ENCODE measurements at places on chromosomes 11 and 22. TPM values are rescaled to one million over a fixed set of nuclear protein-coding genes. Genes with fewer than 3 reads are reported as not detected.
A peak's percentile ranks its signal among the peaks of the same experiment; 100 is the strongest.

GRCh38 chr11:64933213-64933934 lies 2.3 kb downstream of the GPHA2 start:
- peaks cover 5% of the 10 kb centered on the region for H3K4me1 ChIP-seq
- H3K27ac ChIP-seq, result no peak overlapping the region
- H3K36me3 ChIP-seq, result no peaks in the 10 kb centered on the region
- no peak overlapping the region for H3K4me3 ChIP-seq

DNA sequence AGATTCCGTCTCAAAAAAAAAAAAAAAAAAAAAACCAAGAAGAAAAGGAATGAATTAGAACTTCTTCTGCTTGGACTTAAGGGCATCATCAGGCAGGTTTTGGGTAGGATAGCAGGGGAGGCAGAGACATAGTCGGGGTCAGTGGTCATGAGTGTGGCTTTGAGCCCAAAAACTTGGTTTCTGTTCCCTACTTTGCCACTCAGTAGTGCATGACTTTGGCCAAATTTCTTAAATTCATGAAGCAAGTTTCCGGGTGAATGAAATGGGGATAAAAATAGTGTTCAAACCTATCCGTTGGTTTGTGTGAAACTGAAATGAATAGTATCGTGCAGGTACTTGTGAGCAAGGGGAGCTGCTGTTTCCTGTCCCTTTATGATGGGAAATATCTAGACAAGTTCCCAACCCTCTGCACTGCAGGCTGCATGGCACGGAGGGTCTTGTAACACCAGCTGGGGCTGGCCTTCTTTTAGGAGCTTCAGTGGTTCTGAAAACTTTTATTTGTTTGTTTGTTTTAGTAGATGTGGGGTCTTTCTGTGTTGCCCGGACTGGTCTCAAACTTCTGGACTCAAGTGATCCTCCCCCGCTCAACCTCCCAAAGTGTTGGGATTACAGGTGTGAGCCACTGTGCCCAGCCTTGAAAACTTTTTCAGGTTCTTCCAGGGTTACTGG lies 18.4 kb downstream of the NEAT1 start:
- no peak overlapping the region for H3K27ac ChIP-seq
- DNase-seq, result no peak
- no peak overlapping the region for H3K4me3 ChIP-seq
- H3K27me3 ChIP-seq, result no peaks in the 10 kb centered on the region

GRCh38 chr11:130918081-130918480 lies 1.8 kb upstream of the SNX19 start:
- H3K36me3 ChIP-seq, result no peaks in the 10 kb centered on the region
- H3K4me3 ChIP-seq, result no peak overlapping the region
- DNase-seq, result no peak
- peaks cover 7% of the 10 kb centered on the region for H3K4me1 ChIP-seq

GRCh38 chr11:67699521-67699920 lies 25.1 kb upstream of the ALDH3B2 start:
- no peaks in the 10 kb centered on the region for H3K36me3 ChIP-seq
- no peak overlapping the region for H3K27ac ChIP-seq
- H3K4me3 ChIP-seq, result no peak overlapping the region
- DNase-seq, result no peak
- H3K4me1 ChIP-seq, result no peaks in the 10 kb centered on the region

- no peaks in the 10 kb centered on the region for H3K4me1 ChIP-seq
- H3K27ac ChIP-seq, result no peak overlapping the region
- H3K36me3 ChIP-seq, result no peaks in the 10 kb centered on the region
- H3K27me3 ChIP-seq, result no peaks in the 10 kb centered on the region
- no peak for DNase-seq
- H3K4me3 ChIP-seq, result no peak overlapping the region
Measured at GRCh38 chr22:47548953-47549740, 786.7 kb downstream of the TBC1D22A start.

- no peaks in the 10 kb centered on the region for H3K36me3 ChIP-seq
- H3K27me3 ChIP-seq, result no peaks in the 10 kb centered on the region
- no peak overlapping the region for H3K4me3 ChIP-seq
- no peak for DNase-seq
- peaks cover 4% of the 10 kb centered on the region for H3K4me1 ChIP-seq
Measured at GRCh38 chr22:45317551-45318167, 7.9 kb downstream of the FAM118A start.

DNA sequence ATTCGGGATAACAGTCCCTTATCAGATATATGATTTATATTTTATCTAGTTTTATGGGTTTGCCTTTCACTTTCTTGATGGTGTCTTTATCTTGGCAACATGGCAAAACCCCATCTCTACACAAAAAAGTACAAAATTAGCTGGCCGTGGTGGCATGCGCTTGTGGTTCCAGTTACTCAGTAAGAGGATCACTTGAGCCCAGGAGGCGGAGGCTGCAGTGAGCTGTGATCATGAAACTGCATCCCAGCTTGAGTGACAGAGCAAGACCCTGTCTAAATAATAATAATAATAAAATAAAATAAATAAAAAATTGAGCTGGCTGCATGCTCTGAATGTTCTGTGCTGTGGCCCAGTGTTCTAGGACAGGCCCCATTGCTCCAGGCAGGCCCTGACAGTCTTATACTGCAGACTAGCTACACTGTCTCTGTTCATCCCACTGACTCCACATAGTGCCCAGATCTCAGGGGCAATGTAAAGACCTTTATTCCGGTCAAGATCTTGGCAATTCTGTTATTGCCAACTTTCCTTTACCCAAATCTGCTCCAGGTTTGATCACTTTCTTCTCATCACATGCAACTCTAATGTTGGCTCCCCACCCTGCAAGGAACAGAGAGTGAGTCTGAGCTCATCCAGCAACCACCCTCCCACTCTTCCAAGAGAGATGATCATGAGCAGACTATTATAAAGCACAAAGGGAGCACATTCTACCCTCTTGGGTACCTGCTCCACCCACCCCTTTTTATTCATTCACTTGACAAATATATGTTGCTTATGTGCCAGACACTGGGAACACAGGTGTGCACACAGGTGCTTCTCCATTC lies 8.8 kb downstream of the HSPA8 start:
- H3K27me3 ChIP-seq, result no peaks in the 10 kb centered on the region
- H3K36me3 ChIP-seq, result no peaks in the 10 kb centered on the region
- no peaks in the 10 kb centered on the region for H3K4me1 ChIP-seq
- no peak for DNase-seq

- no peak overlapping the region for H3K27ac ChIP-seq
- no peak for DNase-seq
- no peaks in the 10 kb centered on the region for H3K27me3 ChIP-seq
- H3K4me1 ChIP-seq, result no peaks in the 10 kb centered on the region
- no peak overlapping the region for H3K4me3 ChIP-seq
- H3K36me3 ChIP-seq, result no peaks in the 10 kb centered on the region
Measured at GRCh38 chr11:10076458-10077141, 217.4 kb downstream of the SBF2 start.

DNA sequence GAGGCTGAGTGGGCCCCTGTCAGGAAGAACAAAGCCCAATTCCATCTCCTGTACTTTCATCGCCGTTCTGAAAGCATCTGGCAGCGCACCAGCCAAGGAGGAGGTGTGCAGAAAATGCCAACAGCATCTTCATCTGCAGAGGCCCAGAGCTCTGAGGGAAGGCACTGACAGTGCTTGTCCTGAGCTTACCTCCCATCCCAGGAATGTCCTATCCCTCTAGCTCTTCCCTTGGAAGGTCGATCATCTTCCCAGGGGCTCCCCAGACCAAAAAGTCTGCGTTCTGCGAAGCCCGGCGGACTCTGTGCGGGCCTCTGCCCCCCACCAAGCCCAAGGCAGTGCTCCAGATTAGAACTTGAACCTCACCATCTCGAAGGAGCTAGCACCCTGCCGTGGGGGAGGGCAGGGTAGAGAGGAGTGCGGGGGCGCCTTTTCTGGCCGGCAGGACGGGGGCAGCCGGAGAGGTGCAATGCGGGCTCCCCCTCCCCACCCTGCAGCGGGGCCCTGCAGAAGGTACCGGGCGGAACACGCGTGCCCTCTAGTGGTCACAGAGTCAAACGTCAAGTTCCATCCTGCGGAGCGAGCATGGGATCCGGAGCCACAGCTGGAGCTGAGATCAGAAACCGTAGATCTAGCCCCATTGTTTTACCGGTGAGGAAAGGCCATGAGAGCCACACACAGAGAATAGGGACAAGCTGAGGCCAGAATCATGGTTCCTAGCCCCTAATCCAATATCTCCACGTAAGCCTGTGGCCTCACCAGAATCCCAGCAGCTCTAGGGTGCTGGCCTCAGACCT lies 5.0 kb downstream of the SCN2B start:
- no peaks in the 10 kb centered on the region for H3K36me3 ChIP-seq
- peak; percentile 74 for DNase-seq
- H3K4me3 ChIP-seq, result no peak overlapping the region

- no peaks in the 10 kb centered on the region for H3K36me3 ChIP-seq
- H3K4me3 ChIP-seq, result no peak overlapping the region
- DNase-seq, result no peak
- peaks cover 13% of the 10 kb centered on the region for H3K4me1 ChIP-seq
Measured at GRCh38 chr11:95989076-95989605, 65.2 kb upstream of the MTMR2 start.

DNA sequence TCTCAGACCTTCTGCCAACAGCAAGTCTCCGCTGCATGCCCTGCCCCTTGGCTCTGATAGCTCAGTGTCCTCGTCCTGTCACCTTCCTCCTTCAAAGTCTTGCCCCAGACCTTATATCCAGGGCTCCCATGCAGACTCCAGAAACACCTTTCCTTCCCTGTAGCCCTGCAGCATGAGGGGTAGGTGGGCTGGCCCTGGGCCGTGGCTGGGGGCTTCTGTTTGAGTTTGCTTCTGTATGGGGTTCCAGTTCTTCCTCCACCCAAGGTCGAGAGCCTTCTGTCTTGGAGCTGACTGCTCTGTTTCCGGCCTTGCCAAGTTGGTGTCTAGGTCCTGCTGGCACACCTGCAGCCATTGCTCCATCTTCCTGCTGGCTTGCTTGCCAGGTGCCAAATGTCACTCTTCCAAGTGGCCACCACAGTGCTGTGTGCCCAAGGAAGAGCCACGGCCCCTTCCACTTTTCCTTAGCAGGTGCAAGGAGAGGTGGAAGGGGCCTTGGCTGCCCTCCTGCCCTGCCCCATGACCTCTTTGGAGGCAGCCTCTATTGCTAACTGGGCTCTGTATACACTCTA lies 74.8 kb upstream of the NECTIN1 start:
- no peak for DNase-seq
- H3K27me3 ChIP-seq, result no peaks in the 10 kb centered on the region
- H3K36me3 ChIP-seq, result no peaks in the 10 kb centered on the region
- H3K27ac ChIP-seq, result no peak overlapping the region

DNA sequence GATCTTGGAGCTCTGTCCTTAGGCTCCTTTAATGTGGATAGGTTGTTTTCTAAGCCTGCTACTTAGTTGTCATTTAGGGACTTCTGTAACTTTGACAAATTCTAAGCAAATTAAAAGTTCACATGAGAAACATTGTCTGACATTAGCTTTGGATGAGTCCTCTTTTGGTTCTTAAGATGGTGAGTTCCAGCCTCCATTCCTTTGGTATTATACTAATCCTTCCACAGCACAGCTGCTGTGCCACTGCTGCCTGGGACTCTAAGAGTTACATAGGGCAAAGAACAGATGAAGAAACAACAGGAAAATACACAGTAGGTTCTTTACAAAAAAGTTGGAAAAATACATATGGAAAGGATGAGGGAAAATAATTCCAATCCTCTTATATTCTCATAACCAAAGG lies 25.3 kb upstream of the PIK3C2A start:
- no peak overlapping the region for H3K4me3 ChIP-seq
- H3K36me3 ChIP-seq, result no peaks in the 10 kb centered on the region
- H3K27ac ChIP-seq, result no peak overlapping the region

DNA sequence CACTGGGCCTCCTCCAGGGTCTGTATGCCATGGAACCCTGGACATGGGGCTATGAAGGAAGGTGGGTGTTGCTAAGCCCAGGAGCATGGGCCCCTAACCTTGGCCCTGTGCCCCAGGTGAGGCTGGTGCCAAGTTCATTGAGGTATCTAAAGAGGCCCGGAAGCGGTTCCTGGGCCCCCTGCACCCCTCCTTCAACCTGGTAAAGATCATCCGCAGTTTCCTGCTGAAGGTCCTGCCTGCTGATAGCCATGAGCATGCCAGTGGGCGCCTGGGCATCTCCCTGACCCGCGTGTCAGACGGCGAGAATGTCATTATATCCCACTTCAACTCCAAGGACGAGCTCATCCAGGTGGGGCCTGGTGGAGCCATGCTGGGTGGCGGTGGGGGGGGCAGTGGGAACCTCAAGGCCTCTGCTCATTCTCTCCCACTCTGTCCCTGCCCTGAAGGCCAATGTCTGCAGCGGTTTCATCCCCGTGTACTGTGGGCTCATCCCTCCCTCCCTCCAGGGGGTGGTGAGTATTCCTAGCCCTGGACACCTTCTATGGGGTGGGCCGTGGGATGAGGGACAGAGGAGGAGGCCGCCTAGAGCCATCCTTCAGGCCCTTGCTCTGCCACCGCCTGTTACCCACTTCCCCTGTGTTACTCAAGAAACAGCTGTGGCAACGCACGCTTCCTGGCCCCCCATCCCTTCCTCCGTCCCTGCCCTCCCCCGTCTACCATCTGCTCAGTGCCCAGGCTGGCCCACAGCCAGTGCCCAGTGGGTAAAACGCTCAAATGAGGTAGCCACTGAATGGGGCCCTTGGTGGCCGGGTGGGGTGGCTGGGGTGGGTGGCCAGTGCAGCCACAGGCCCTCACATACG lies 3.0 kb downstream of the PNPLA2 start:
- H3K27ac ChIP-seq, result no peak overlapping the region
- H3K36me3 ChIP-seq, result peaks cover 2% of the 10 kb centered on the region
- H3K4me3 ChIP-seq, result no peak overlapping the region
- DNase-seq, result peak; percentile 62
- H3K4me1 ChIP-seq, result peaks cover 14% of the 10 kb centered on the region
- no peaks in the 10 kb centered on the region for H3K27me3 ChIP-seq

DNA sequence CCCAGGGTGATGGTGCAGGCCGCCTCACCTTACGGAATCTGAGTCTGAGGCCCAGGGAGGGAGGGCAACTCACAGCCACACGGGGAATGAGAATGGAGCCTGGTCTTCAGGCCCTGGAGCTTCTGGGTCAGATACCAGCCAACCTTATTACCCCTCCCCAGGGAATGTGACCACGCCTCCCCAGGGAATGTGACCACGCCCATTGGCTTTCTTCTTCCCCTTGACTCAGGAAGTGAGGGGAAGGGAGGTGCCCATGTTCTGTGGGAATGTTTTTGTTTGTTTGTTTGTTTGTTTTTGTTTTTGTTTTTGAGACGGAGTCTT lies 57.5 kb upstream of the RBFOX2 start:
- no peaks in the 10 kb centered on the region for H3K36me3 ChIP-seq
- no peaks in the 10 kb centered on the region for H3K27me3 ChIP-seq
- no peak for DNase-seq
- H3K4me3 ChIP-seq, result no peak overlapping the region

The FOLH1 gene
- 1.6 TPM for total RNA-seq

The KDM4D gene
- total RNA-seq, result 1.0 TPM

The SCUBE2 gene
- 0.66 TPM for total RNA-seq

The HEPN1 gene
- not detected for total RNA-seq

The HNRNPUL2 gene
- total RNA-seq, result 39.5 TPM

The CYB5R3 gene
- total RNA-seq, result 228 TPM

The XKR3 gene
- total RNA-seq, result not detected

The CHADL gene
- 2.6 TPM for total RNA-seq

The BCO2 gene
- 11.7 TPM for total RNA-seq

The MMP12 gene
- not detected for total RNA-seq

The SIDT2 gene
- 141 TPM for total RNA-seq

The RAB39A gene
- total RNA-seq, result 0.35 TPM

The MMP1 gene
- not detected for total RNA-seq
